ENCODE measurements at places on chromosomes 16 and 17.
A peak's percentile ranks its signal among the peaks of the same experiment; 100 is the strongest.

DNA sequence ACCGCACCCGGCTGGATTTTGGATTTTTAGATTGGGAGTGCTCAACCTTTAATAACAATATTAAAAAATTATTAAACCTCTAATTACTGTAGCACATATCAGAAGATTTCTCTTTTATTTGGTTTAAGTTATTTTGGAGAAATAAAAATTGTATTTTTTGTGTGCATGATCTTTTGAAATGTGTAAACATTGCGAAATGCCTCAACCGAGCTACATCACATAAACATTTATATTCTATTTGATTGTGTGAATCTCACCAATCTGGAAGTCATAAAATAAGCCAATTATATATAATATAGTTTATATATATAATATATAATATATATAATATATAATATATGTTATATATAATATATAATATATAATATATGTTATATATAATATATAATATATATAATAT lies 696.2 kb upstream of the RBFOX1 start:
- H3K27me3 ChIP-seq, result no peaks in the 10 kb centered on the region
- H3K27ac ChIP-seq, result no peak overlapping the region

DNA sequence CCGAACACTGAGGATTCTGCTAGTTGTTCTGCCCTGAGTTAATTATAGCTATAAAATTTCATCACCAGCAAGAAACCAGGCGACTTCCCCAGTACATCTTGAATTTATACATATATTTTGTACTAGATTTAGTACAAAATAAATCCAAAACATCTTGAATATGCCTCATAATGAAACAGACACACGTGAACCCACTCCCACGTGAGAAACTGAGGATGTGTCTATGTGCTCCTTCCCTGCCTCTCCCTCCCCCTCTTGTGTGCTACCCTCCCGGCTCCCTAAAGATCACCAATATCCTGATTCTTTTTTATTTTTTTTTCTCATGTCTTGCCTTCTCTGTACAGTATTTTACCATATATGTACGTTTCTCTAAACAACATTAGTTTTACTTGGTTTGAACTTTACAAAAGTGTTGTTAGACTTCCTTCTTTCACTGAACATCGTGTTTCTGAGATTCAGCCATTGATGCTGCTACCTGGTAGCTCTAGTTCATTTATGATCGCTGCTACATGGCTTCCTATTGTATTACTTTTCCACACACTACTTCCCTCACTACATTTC lies 1.1 kb upstream of the LCMT1 start:
- H3K27ac ChIP-seq, result peak overlapping the region; percentile 75
- no peaks in the 10 kb centered on the region for H3K27me3 ChIP-seq
- no peaks in the 10 kb centered on the region for H3K36me3 ChIP-seq
- H3K4me3 ChIP-seq, result peak overlapping the region; percentile 92

DNA sequence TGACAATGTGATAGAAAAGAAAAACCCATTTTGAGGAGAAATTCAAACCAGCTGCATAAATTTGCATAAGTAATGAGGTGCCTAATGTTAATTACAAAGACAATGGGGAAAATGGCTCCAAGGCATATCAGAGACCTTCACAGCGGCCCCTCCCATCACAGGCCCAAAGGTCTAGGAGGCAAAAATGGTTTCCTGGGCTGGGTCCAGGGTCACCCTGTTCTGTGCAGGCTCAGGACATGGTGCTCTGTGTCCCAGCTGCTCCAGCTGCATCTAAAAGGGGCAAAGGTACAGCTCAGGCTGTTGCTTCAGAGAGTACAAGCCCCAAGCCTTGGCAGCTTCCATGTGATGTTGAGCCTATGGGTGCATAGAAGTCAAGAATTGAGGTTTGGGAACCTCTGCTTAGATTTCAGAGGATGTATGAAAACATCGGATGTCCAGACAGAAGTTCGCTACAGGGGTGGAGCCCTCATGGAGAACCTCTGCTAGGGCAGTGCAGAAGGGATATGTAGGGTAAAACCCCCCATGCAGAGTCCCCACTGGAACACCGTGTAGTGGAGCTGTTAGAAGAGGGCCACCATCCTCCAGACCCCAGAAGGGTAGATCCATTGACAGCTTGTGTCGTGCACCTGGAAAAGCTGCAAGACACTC lies 40.6 kb downstream of the IKZF3 start:
- H3K27ac ChIP-seq, result no peak overlapping the region
- H3K36me3 ChIP-seq, result peaks cover 78% of the 10 kb centered on the region
- DNase-seq, result peak; percentile 69
- peaks cover 8% of the 10 kb centered on the region for H3K4me1 ChIP-seq
- H3K27me3 ChIP-seq, result no peaks in the 10 kb centered on the region

GRCh38 chr17:70825321-70826125 lies 656.2 kb downstream of the KCNJ2 start:
- peaks cover 15% of the 10 kb centered on the region for H3K4me1 ChIP-seq
- DNase-seq, result peak; percentile 41

GRCh38 chr16:84505249-84506187 lies 1.1 kb upstream of the MEAK7 start:
- peak; percentile 49 for DNase-seq
- peaks cover 43% of the 10 kb centered on the region for H3K4me1 ChIP-seq
- peak overlapping the region; percentile 53 for H3K27ac ChIP-seq
- peak overlapping the region; percentile 93 for H3K4me3 ChIP-seq

DNA sequence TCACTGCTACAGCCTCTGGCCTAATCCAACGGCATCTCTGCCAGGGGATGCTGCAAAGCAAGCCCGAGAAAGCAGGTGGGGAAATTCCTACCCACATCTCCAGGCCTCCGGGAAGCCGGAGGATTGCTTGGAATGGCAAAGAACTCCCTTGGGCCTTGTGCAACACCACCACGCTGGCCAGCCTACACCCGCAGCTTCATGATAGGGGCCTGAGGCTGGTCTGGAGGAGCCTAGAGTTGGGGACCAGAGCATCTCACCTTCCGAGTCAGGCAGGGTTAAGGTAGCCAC lies 20.3 kb downstream of the GGA3 start:
- no peak overlapping the region for H3K4me3 ChIP-seq
- peaks cover 53% of the 10 kb centered on the region for H3K4me1 ChIP-seq
- H3K27ac ChIP-seq, result no peak overlapping the region
- no peaks in the 10 kb centered on the region for H3K27me3 ChIP-seq
- DNase-seq, result no peak

DNA sequence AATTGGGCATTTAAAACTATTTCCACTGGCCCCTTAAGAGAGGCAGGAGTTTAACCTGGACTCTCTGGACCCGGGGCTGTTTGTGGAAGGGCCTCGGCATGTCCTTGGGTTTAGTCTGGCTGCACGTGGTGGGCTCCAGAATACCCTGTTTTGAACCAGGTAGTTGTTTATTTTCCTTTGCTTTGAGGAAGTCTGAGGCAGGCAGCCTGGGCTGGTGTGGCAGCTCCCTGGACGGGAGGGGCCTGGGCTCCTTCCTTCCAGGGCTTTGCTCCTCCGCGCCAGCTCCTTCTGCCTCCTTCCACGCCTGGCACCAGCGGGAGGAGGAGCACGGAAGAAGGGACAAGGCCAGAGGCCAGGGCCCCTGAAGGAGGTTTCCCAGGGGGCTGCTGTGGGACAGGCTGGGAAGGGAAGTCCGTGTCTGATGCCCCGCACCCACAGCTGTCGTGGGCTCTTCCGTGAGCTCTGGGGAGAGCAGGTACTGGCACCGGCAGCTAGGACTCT lies 15.5 kb downstream of the BANP start:
- no peak for DNase-seq
- no peaks in the 10 kb centered on the region for H3K27me3 ChIP-seq
- H3K36me3 ChIP-seq, result 0 out of 2 replicates have a peak, but pooled peaks cover 9% of the 10 kb centered on the region
- H3K4me1 ChIP-seq, result no peaks in the 10 kb centered on the region

- H3K36me3 ChIP-seq, result no peaks in the 10 kb centered on the region
- no peak overlapping the region for H3K27ac ChIP-seq
- H3K4me3 ChIP-seq, result no peak overlapping the region
- no peaks in the 10 kb centered on the region for H3K4me1 ChIP-seq
- H3K27me3 ChIP-seq, result no peaks in the 10 kb centered on the region
These were observed 56.9 kb upstream of the TEKT3 start for GRCh38 chr17:15398291-15398690.

GRCh38 chr17:70767102-70767701 lies 597.9 kb downstream of the KCNJ2 start:
- DNase-seq, result peak; percentile 71
- no peak overlapping the region for H3K4me3 ChIP-seq
- no peaks in the 10 kb centered on the region for H3K4me1 ChIP-seq
- no peaks in the 10 kb centered on the region for H3K27me3 ChIP-seq
- no peaks in the 10 kb centered on the region for H3K36me3 ChIP-seq

GRCh38 chr17:29958947-29959657 lies 17.7 kb downstream of the EFCAB5 start:
- no peaks in the 10 kb centered on the region for H3K36me3 ChIP-seq
- no peak overlapping the region for H3K4me3 ChIP-seq
- no peaks in the 10 kb centered on the region for H3K4me1 ChIP-seq

DNA sequence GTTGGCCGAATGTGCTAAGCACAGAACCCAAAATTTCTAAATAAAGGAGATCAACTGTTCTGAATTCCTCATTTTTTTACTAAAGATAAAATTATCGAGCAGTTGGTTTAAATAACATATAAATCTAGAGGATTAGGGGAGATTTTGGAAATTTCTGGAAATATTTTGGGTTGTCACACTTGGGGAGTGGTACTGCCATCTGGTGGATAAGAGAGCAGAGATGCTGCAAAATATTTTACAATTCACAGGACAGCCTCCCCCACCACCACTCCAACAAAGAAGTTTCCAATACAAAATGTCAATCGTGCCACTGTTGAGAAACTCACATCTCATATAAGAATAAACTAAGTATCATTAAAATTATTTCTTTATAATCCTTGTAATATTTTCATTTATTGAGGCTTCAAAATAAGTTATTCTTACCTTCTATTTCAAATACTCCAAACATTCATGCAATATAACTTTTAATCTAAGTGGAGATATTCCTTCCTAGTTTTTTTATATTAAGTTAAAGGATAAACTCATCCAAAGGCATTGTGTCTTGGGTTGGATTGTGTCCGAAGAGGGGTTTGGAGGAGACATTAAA lies 17.0 kb upstream of the ABCA8 start:
- H3K27ac ChIP-seq, result no peak overlapping the region
- no peaks in the 10 kb centered on the region for H3K27me3 ChIP-seq
- peak; percentile 46 for DNase-seq
- H3K4me1 ChIP-seq, result no peaks in the 10 kb centered on the region

- no peaks in the 10 kb centered on the region for H3K27me3 ChIP-seq
- H3K27ac ChIP-seq, result no peak overlapping the region
These were observed 40.3 kb downstream of the WNT3 start for GRCh38 chr17:46777943-46778915.

GRCh38 chr16:70468776-70469525 lies 14.6 kb downstream of the FCSK start:
- no peak overlapping the region for H3K27ac ChIP-seq
- peaks cover 16% of the 10 kb centered on the region for H3K4me1 ChIP-seq
- H3K36me3 ChIP-seq, result no peaks in the 10 kb centered on the region
- no peak for DNase-seq

GRCh38 chr16:79658301-79659033 lies 57.9 kb upstream of the MAF start:
- no peaks in the 10 kb centered on the region for H3K27me3 ChIP-seq
- DNase-seq, result no peak
- H3K36me3 ChIP-seq, result no peaks in the 10 kb centered on the region

GRCh38 chr17:38961413-38961812 lies 5.8 kb downstream of the FBXO47 start:
- H3K27ac ChIP-seq, result no peak overlapping the region
- no peaks in the 10 kb centered on the region for H3K36me3 ChIP-seq
- H3K27me3 ChIP-seq, result no peaks in the 10 kb centered on the region
- H3K4me1 ChIP-seq, result peaks cover 9% of the 10 kb centered on the region
- H3K4me3 ChIP-seq, result no peak overlapping the region
- no peak for DNase-seq

DNA sequence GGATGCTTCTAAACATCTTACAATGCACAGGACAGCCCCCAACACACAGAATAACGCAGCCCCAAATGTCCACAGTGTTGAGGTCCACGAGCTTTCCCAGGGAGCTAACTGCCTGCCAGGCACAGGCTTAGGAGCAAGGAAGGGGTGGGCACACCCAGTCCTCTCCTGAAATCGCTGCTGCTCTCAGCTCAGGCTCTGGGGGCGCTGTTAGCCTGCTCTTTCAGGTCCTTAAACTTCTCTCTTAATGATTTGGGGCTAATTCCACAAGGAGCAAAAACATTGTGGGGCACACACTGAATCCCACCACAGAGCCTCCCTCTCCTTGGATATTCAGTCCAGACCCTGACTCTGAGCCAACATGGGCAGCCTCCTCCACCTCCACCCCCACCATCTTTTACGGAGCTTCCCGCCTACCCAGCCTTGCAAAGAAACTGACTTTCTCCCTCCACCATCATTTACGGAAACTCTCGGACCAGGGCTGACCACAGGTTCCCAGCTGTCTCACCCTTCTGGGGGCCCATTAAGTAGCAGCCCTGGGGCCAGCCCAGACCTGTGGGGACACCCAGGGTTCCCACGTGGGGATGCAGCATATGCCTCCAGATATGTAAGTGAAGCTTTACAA lies 1.1 kb downstream of the CD300H start:
- peak; percentile 78 for DNase-seq
- no peak overlapping the region for H3K4me3 ChIP-seq
- H3K4me1 ChIP-seq, result no peaks in the 10 kb centered on the region
- H3K27me3 ChIP-seq, result no peaks in the 10 kb centered on the region
- no peaks in the 10 kb centered on the region for H3K36me3 ChIP-seq

- peaks cover 33% of the 10 kb centered on the region for H3K4me1 ChIP-seq
- no peaks in the 10 kb centered on the region for H3K36me3 ChIP-seq
- H3K4me3 ChIP-seq, result no peak overlapping the region
These were observed 91.7 kb downstream of the LITAF start for GRCh38 chr16:11495066-11495407.

GRCh38 chr16:21685034-21685455 lies 21.3 kb downstream of the OTOA start:
- no peak for DNase-seq
- no peak overlapping the region for H3K4me3 ChIP-seq
- H3K36me3 ChIP-seq, result no peaks in the 10 kb centered on the region
- no peak overlapping the region for H3K27ac ChIP-seq
- no peaks in the 10 kb centered on the region for H3K27me3 ChIP-seq

DNA sequence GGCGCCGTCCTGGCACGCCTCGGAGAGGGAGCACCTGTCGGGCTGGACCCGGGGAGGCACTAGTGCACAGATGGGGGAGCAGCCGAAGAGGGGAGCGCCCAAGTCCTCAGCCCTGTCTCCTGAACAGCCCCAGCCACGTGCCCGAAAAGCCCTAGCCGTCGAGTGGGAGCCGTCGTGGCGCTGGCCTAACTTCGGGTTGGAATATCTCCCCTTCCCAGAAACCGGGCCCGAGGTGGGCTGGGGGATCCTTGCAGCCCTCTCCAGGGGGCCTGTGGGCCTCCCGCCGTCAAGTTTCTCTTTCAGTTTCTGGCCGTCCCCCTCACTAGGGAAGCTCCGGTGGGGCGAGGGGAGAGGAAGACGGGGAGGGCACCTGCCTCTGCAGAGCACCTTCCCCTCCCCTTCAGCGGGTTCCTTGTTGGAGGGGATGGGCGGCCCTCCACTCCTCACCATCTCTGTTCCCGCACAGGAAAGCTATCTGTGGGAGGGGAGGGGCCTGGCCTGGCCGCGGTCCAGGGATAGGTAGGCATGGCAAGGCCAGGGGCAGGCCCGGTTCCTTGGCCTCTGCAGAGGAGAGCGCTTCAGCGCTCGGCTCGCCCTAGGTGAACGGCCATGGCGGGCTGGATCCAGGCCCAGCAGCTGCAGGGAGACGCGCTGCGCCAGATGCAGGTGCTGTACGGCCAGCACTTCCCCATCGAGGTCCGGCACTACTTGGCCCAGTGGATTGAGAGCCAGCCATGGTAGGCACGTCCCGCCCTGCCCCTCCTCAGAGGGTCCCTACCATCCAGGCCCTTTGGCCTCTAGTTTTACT lies 709 bp downstream of the STAT5A start:
- H3K27ac ChIP-seq, result peak overlapping the region; percentile 81
- H3K36me3 ChIP-seq, result peaks cover 9% of the 10 kb centered on the region
- no peaks in the 10 kb centered on the region for H3K27me3 ChIP-seq
- H3K4me1 ChIP-seq, result peaks cover 53% of the 10 kb centered on the region
- H3K4me3 ChIP-seq, result peak overlapping the region; percentile 85
- DNase-seq, result peak; percentile 73

Data from Karpas-422 (cell line).